Thymus (tissue), 14 donors: ENCODE measurements at places on chromosomes 1 and 21. TPM values are rescaled to one million over a fixed set of nuclear protein-coding genes. Genes with fewer than 3 reads are reported as not detected.

OLFML2B gene
- 5.4 TPM for polyA plus RNA-seq

SLC35D1 gene
- 6.3 TPM for polyA plus RNA-seq

KCNK2 gene
- polyA plus RNA-seq: 0.30 TPM

SLAMF7 gene
- 17.6 TPM for polyA plus RNA-seq

PSMB2 gene
- polyA plus RNA-seq: 62.0 TPM

DUSP12 gene
- polyA plus RNA-seq: 28.2 TPM

FAM167B gene
- polyA plus RNA-seq: 6.8 TPM

SH3BGRL3 gene
- 261 TPM for polyA plus RNA-seq

COL24A1 gene
- 1.3 TPM for polyA plus RNA-seq

OR2L5 gene
- polyA plus RNA-seq: 0.02 TPM

DHRS3 gene
- 56.8 TPM for polyA plus RNA-seq

TTC39A gene
- polyA plus RNA-seq: 2.8 TPM

CSMD2 gene
- polyA plus RNA-seq: 0.14 TPM

NCAM2 gene
- polyA plus RNA-seq: 0.34 TPM
